ENCODE measurements at places on chromosomes 16 and 17. TPM values are rescaled to one million over a fixed set of nuclear protein-coding genes. Genes with fewer than 3 reads are reported as not detected.
A peak's percentile ranks its signal among the peaks of the same experiment; 100 is the strongest.

DNA sequence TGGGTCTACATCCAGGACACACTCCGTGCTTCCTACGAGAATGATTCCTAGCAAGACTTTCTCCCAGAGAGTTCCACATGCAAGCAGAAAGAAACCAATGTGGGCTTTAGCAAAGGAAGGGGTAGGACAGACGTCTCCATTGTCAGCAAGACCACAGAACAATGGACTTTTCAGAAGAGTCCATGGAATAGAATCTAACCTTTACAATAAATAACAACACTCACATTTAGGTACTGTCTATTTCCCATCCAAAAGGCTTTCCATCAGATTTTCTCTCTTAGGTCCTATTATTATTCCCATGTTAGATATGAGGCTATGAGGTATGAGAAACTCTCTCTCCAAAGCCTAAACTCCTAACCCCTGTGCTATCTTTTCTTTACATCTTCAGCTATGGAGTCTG, 360.9 kb downstream of the GRIN2A start:
- no peak for DNase-seq

DNA sequence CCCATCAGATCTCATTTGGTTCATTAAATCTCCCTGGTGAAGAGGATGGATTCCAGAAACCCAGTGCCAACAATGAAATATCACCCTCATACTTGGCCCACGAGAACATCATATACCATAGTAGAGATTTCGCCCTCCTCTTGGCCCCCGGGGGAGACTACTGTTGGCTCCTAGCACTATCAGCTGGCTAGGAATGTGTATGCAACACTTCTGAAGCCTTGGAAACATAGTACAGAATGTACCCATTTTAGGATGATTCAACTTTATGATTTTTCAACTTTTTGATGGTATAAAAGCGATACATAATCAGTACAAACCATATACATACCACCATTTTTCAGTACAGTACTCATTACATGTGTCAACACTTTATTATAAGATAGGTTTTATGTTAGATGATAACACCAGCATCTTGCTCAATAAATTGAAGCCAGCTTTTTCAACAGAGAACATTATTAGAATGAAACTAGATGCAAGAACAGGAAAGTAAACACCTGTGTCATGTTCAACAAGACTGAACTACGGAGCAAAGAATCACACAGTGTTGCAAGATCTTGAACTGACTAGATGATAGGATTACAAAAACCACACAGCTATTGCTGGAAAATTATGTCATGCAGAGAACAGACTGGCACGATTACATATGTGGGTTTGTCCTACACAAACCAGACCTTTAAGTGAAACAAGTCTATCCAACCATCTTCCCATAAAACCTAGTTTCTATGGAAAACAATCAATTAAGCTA, 17.2 kb downstream of the RSL1D1 start:
- no peak for DNase-seq

DNA sequence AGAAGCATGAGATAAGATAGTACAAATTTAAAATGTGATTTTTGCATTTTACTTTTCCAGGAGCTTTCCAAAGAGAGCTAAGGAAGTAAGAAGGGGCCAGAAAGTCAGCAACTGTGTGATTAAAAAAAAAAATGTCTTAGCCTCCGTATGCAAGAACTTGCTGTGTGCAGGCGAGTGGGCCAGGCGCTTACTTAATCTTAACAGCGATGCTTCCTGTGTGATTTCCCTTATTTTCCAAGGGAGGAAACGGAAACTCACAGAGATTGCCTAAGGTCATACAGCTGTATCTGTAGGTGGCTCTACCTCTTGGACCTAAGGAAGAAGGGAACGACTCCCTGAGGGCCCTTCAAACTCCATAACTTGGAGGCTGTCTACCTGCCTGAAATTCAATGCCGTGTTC, 11.1 kb downstream of the HS3ST3B1 start:
- DNase-seq: no peak

GRCh38 chr17:66789961-66790437, 44.9 kb upstream of the CACNG5 start:
- no peak for DNase-seq

- DNase-seq: no peak
These were observed 204.7 kb downstream of the HS3ST3B1 start for GRCh38 chr17:14505606-14506005.

The NLE1 gene
- 3.8 TPM for total RNA-seq

The ENPP7 gene
- not detected for total RNA-seq

GRCh38 chr16:14186007-14186794, 115.1 kb downstream of the MRTFB start:
- peak; percentile 80 for DNase-seq

DNA sequence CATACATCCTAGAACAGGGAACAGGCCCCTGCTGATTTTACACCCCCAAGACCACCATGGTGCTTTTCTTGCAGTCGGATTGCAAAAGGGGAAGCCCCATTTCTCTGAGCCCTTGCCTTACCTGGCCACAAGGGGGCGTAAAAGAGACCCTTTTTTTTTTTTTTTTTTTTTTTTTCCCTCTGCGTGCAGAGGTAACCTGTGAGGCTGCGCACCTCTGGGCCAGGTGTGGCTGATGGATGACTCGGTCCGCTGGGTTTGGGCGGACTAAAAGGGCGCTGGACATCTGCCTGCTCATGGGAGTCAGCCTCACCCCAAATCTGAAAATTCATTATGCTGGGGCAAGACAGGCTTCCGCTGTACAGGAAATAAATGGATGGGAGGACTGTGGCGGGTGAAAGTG, 281.0 kb downstream of the CBLN1 start:
- no peak for DNase-seq

DNA sequence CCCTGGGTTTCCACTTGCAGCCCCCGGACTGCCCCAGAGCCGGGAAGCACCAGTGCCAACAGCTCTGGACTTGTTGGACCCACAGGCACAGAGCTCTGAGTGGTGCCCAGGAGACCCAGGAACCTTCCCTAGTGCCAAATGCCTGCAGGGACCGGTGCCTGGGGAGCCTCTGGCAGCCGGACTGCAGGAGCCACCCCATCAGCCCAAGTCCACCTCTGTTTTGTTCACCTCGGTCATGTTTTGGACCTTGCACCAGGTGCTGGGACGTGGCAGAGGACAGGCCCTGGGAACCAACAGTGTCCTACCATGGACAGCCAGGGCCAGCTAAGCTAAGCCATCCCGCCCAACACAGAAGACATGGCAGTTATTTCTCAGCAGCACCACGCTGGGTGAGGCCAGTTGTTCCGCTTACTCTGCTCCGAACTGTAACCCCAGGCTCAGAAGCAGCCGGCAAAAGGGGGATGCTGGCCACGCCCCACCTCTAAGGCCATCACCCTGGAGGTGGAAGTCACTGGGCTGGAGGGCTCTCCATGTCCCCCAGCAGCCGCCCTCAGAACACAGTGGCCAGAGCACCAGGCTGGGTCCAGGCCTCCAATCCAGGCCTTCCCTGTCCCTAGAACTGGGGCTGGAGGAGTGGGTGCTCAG, 79.8 kb downstream of the AMFR start:
- DNase-seq: no peak

The UTS2R gene
- 0.51 TPM for total RNA-seq

- DNase-seq: no peak
These were observed 1.4 kb downstream of the GCSH start for GRCh38 chr16:81094771-81095251.

GRCh38 chr16:81096715-81097208, 567 bp upstream of the GCSH start:
- no peak for DNase-seq

DNA sequence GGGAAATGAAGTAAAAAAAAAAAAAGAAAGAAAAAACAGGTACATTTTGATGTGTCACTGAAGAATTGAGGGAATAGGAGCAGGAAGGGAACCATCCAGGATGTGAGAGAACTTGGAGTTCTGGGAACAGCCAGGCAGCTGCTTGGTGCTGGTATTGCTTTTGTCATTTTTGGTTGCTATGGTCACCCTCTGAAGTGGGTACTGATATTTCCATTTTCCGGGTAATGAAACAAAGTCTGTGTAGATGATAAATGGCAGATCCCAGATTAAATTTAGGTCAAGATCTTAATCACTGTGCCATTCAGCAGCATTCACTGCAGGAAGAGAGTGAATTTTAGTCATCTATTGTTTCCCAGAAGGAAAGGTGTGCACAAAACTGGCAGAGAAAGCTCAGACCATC, 93.6 kb downstream of the ABCA8 start:
- DNase-seq: no peak

DNA sequence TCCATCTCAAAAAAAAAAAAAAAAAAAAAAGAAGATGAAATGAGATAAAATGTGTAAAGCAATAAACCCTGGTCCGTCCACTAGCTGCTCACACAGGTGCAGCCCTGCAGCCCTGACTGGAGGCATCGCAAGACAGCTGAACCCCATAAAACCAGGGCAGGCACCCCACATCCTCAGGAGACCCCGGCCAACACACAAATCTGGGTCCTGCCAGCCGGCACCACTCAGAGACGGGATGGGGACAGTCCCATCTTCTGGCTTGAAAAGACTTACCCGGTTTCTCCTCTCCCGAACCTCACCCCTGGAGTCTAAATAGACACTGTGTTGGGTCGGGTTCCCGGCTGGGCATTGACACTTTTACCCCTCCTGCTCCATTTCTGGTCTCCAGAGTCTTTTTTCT, 52.7 kb upstream of the TNRC6C start:
- no peak for DNase-seq

DNA sequence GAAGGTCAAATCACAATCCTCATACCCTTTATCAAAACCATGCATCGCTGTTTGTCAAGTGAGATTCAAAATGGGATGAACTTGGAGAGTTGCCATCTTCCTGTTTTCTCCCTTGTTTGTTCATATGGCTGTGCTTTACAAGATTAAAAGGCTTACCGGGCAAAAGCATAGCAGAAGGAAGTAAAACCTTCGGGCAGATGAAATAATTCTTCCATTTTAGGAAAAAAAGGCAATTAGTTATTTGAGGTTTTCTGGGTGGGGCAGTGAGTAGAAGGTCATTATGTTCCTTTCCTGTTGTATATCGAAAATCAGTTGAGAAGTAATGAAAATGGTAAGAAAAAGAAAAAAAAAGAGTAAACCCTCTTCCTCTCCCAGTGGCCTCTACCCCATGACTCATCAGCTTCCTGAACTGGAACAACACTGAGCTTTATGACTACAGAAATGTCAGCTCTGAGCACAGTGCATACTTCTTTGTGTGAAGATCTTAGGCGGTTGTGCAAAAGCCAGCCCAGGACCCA, 369.2 kb downstream of the CDH13 start:
- DNase-seq: no peak

DNA sequence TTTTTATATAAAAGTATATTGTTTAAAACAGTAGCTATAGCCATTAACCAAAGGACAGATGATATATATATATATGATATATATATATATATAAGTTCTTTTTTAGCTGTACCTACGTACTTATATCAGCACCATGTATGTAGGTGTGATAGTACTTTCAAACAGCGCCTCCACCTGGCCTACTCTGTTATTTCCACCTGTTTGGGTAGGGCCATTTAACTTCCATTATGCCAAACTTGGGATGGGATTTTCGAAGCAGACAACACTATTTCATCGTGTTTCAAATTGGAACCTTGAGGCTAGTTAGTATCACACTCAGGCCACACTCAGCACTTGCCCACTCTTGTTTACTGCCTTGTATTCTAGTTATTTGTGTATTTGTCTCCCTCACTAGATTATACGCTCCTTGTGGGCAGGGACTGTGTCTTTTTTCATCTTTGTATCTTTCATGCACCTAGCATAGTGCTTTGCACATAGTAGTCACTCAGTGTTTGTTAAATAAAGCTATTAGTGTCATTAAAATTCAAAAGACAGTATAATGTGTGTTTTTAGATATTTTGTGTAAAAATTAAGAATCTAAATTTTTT, 11.8 kb upstream of the CLTC start:
- DNase-seq: no peak

DNA sequence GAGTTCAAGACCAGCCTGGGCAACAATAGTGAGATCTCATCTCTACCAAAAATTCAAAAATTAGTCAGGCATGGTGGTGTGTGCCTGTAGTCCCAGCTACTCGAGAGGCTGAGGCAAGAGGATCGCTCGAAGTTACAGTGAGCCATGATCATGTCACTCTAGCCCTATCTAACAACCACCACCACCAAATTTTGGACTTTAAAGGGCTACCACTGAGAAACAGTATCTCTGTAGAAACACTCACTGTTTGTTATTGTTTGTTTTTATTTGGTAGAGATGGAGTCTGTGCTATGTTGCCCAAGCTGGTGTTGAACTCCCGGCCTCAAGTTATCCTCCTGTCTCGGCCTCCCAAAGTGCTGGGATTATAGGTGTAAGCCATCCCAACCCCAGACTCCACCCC, 1.3 kb upstream of the UBALD2 start:
- DNase-seq: no peak

The ZNF785 gene
- total RNA-seq: 6.7 TPM

- DNase-seq: no peak
These were observed 22.2 kb upstream of the DNAH17 start for GRCh38 chr17:78599419-78599818.

- no peak for DNase-seq
These were observed 61.6 kb upstream of the CLEC3A start for GRCh38 chr16:77960766-77961165.

DNA sequence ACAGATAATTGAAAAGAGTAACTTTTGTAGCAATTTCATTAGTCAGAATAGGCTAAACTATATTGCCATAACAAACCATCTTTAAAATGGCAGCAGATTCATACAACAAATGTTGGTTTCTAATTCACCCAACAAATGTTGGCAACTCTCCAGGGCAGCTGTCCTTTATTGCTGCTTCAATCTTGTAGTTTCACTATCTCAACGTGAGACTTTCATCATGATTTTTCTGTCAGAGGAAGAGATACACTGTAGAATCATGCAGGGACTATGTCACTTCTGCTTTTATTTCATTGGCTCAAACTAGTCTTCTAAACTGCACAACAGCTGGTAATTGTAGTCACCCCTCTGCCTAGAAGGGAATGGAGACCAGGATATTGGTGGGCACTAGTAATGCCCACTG, 174.2 kb downstream of the TANC2 start:
- DNase-seq: no peak

- no peak for DNase-seq
These were observed 4.0 kb upstream of the LMF1 start for GRCh38 chr16:974611-975261.

DNA sequence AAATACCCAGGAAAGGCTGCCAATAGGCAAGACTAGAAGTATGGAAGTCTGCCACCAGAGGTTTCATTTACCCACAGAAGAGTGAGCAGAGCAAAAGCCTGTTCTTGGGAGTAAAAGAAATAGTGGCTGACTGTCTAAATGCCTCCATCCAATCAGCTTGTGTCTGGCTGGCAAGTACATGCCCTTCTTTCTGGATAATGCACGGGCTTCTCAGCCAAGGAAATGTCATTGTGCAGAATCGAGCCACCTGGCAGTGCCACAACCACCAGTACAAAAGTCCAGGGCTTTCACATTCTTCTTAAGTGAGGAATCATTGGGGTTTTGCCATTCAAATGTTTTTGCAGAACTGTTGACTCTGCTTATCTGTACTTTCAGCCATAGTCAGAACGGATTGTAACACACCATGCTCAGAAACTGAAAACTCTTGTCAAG, 10.1 kb upstream of the ERCC4 start:
- DNase-seq: peak; percentile 79

The SLC13A2 gene
- not detected for total RNA-seq

GRCh38 chr17:6913608-6914443, 82.0 kb upstream of the ALOX12 start:
- peak; percentile 81 for DNase-seq

Data from cardiac septum (tissue), 1 donor.